Right ventricle myocardium inferior (tissue), 1 donor: ENCODE measurements at places on chromosomes 12 and 14.

DNA sequence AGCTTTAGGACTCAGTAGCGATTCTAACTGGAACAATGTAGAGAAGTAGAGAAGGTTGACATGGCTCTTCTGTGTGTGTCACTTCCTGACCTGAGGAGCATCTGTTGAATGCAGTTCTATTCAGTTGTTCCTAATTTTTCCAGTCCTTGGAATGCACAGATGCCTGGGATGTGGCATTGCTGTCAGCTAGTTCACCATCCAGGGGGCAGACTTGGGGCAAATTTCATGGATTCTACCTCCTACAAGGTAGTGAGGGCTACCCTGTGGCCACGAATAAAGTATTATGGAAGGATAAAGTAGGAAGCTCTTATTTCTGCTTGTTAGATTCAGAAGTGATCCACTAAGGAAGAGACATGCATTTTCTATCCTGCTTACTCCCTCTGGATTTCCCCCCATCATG lies 74.4 kb upstream of the GPATCH2L start:
- DNase-seq: no peak

DNA sequence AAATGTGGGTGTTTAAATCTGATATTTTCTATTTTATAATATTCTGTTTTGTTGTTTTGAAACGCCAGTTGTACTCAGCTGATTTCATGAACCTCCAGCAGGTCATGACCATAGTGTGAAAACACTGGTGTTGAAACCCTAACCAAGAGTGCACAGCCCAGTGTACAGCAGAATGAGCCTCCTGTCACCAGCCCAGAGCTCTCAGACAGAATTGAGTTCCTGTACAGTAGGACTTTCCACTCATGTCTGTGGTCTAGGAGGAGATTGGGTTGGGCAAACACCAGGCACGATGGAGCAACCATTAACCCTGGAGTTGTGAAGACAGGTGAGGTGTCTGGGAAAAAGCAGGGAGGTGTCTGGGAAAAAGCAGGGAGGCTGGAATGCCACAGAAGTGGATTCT lies 908.8 kb downstream of the VRK1 start:
- no peak for DNase-seq

DNA sequence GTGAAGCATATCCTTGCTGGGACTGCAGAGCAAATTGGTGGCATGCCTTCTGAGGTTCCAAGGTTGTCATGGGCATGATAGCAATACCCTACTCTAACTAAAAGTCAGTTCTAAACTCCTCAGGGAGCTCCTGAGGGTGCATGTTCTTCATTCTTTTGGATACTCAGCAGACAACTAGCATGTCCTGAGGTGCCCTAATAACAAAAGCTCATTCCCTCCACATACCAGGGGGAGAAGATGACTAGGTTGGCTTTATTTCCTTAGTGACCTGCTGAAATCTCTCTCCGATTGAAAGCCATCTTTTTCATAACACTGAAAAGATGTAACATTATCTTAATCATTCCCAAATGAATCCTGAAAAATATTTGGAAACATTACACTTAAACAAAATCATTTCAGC lies 188.7 kb upstream of the IGF1 start:
- no peak for DNase-seq

- no peak for DNase-seq
These were observed 34.9 kb upstream of the AEBP2 start for GRCh38 chr12:19404242-19404880.

GRCh38 chr12:117100251-117100650 lies 1.0 kb upstream of the TESC start:
- DNase-seq: no peak
